ENCODE measurements at places on chromosomes 2 and 18.

DNA sequence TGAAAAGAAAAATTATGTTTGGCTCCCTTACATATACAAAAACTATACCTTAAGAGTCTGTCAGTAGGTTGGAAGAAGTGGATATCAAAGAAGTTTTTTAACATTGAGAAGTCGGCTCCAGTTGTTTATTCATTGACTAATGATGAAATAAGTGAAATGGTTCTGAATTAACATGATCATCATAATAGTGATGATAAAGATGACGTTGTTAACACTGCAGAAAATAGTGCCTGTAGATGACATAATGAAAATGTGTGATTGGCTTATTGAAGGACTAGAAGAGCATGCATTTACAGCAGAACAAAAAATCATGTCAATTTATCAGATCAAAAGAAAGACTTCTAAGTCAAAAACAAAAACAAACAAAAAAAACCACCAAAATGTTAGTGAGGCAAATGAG is 1125.4 kb upstream of the NXPH2 start:
- DNase-seq, result no peak

- no peak for DNase-seq
Observed at GRCh38 chr18:50721006-50721405, 98.8 kb downstream of the MRO start.

DNA sequence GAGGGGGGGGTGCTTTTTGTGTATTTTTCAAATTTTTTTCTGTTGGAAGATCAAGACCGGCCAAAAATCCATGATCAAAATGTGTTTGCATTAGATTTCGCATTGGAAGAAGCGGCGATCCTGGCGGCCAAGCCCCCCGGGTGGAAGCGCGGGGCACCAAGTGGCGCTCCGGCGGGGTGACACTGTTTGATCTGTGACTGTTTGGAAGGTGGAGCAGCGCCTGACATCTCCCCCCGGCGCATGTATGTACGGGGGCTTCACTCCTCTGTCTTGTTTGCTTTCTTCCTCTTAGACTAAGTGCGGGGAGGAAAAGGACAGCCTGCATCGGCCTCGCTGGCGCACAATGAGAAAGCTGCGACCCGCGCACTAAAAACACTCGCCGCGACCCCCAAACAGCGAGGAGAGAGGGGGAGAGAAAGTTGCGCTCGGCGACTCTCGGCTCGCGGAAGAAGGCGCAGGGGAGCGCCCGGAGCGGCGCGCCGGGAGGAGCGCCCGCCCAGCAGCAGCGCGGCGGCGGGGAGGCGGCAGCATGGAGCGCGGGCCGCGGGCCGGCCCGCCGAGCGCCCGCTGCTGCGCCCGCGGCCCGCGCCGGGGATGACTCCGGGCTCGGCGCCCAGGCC is 515 bp downstream of the TSHZ1 start:
- no peak for DNase-seq

- no peak for DNase-seq
Observed at GRCh38 chr2:10817413-10817812, 4.8 kb upstream of the PDIA6 start.

- no peak for DNase-seq
Observed at GRCh38 chr2:120568089-120568974, 167.3 kb upstream of the GLI2 start.

Measured in cortex of kidney (tissue), 1 donor.